ENCODE measurements at places on chromosomes 2 and 18.

DNA sequence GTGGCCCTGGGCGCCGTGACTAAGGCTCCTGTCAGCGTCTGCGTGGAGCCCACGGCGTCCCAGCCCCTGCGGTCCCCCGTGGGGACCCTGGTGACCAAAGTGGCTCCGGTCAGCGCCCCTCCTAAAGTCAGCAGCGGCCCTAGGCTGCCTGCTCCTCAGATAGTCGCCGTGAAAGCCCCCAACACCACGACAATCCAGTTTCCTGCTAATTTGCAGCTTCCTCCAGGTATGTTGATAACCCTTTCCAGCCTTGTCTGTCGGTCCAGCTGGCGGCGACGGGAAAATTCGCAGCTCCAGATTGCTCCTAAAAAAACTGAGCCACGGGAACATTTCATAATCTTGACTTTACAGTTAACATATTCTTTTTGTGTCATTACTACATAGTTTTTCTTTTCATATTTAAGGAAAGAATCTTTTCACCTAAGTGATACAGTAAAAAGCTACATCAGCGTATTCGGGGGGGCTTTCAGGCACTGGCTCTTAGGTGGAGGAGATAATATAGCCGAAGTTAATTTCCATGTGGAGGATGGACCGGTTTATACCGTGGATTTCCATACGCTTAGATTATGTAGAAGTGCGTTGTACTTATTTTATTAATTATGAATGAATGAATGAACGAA is 916 bp downstream of the TAF4B start:
- H3K27ac ChIP-seq = peak overlapping the region; percentile 90
- peaks cover 12% of the 10 kb centered on the region for H3K36me3 ChIP-seq
- peaks cover 25% of the 10 kb centered on the region for H3K4me1 ChIP-seq
- peak overlapping the region; percentile 94 for H3K4me3 ChIP-seq
- no peak for DNase-seq
- H3K27me3 ChIP-seq = peaks cover 3% of the 10 kb centered on the region

GRCh38 chr18:78514910-78515670 is 464.5 kb upstream of the SALL3 start:
- H3K27ac ChIP-seq = no peak overlapping the region
- H3K27me3 ChIP-seq = no peaks in the 10 kb centered on the region
- no peak for DNase-seq
- H3K4me3 ChIP-seq = no peak overlapping the region

GRCh38 chr2:10370390-10370789 is 67.7 kb downstream of the HPCAL1 start:
- DNase-seq = no peak
- no peak overlapping the region for H3K4me3 ChIP-seq
- peaks cover 3% of the 10 kb centered on the region for H3K4me1 ChIP-seq
- peaks cover 4% of the 10 kb centered on the region for H3K36me3 ChIP-seq

DNA sequence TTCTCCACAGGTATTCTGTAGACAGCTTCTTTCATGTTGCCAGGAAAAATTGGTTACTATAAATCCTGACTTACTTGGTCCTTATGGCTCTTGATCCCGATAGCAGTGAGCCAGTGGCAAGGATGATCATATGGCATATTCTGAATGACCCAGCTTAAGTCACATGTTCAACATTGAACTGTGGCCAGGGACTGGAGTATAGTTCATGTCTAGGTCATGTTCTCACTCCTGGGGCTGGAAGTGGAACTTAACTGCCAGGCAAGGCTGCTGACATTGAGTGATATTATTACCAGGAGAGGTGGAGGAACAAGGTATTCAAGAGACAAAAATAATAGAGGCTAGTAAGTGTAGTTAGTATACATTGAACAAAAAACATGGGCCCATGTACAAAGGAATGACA is 26.2 kb downstream of the R3HDM1 start:
- no peaks in the 10 kb centered on the region for H3K27me3 ChIP-seq
- H3K36me3 ChIP-seq = peaks cover 17% of the 10 kb centered on the region
- H3K4me1 ChIP-seq = peaks cover 1% of the 10 kb centered on the region
- no peak overlapping the region for H3K27ac ChIP-seq

DNA sequence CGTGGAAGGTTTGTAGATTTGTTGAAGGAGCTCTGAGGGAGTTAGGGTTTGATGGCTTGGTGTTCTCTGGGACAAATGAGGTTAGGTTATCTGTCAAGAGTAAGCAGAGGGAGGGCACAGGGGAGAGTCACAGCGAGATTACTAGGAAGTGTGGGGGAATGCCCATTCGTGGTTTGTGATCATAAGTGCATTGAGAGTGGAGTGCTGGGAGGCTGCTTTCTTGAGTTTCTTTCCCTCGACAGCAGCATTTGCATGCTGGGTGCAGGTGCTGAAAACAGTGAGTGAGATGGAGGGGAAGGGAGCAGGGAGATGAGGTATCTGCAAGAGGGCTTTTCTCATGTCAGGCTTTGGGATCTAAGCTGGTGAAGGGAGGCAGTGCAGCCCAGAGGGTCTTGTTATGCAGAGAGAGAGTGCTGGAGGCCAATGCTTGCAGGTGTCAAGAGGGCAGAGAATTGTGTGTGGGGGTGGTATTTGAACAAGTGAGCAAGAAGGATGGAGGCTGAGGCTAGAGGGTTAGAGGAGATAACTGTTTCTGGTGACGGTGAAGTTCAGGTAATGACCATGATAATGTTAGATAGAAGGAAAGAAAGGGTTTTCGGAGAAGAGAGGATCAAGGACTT is 8.8 kb downstream of the RALB start:
- H3K4me3 ChIP-seq = no peak overlapping the region
- H3K36me3 ChIP-seq = peaks cover 37% of the 10 kb centered on the region
- no peaks in the 10 kb centered on the region for H3K27me3 ChIP-seq
- DNase-seq = peak; percentile 24
- peaks cover 31% of the 10 kb centered on the region for H3K4me1 ChIP-seq
- H3K27ac ChIP-seq = no peak overlapping the region

- H3K4me1 ChIP-seq = peaks cover 12% of the 10 kb centered on the region
- H3K36me3 ChIP-seq = no peaks in the 10 kb centered on the region
- DNase-seq = no peak
These were observed 8.7 kb downstream of the SNED1 start for GRCh38 chr2:241007111-241007510.

- DNase-seq = no peak
- no peaks in the 10 kb centered on the region for H3K36me3 ChIP-seq
- no peak overlapping the region for H3K4me3 ChIP-seq
- peaks cover 2% of the 10 kb centered on the region for H3K27me3 ChIP-seq
These were observed 12.7 kb upstream of the CREG2 start for GRCh38 chr2:101400048-101400447.

GRCh38 chr2:148680462-148680861 is 35.9 kb downstream of the EPC2 start:
- H3K4me3 ChIP-seq = no peak overlapping the region
- peaks cover 24% of the 10 kb centered on the region for H3K4me1 ChIP-seq
- DNase-seq = no peak
- H3K27ac ChIP-seq = no peak overlapping the region
- H3K36me3 ChIP-seq = peaks cover 18% of the 10 kb centered on the region

DNA sequence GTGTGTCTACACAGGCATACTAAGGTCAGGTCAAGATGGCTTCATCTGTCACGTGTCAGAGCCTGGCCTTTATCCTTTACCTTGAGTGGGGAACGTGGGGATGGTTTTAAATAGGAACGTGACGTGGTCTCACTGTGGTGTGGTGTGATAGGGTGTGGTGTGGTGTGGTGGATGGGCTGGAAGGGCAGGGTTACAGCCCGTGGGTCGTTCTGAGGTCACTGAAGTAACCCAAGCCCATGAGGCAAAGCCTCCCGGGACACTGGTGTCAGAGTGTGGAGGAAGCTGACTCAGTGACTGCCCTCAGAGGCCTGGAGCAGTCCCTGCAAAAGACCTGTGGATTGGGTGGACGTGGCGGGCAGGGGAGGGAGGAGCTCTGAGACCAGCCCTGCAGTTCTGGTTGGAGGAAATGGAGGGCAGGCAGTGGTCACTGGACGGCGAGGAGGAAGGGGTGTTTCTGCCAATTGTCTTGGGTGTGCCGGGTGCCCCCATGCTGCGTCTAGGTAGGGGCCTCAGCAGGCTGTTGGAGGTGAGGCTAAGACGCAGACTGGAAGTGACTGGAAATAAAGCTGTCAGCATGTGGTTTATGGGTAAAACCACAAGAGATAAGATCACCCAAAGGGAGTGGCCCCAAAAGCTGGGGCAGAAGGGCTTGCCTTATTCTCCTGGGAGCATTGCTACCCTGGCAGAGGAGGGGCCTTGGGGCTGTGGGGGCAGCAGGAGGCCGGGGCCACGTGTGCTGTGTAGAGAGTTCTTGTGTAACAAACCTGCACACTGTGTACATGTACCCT is 84.8 kb downstream of the SH3RF3 start:
- H3K4me3 ChIP-seq = peak overlapping the region; percentile 51
- peak; percentile 75 for DNase-seq
- H3K27ac ChIP-seq = peak overlapping the region; percentile 93
- peaks cover 52% of the 10 kb centered on the region for H3K27me3 ChIP-seq
- peaks cover 8% of the 10 kb centered on the region for H3K36me3 ChIP-seq

- no peak overlapping the region for H3K27ac ChIP-seq
- no peak for DNase-seq
- no peak overlapping the region for H3K4me3 ChIP-seq
- H3K27me3 ChIP-seq = no peaks in the 10 kb centered on the region
- H3K36me3 ChIP-seq = no peaks in the 10 kb centered on the region
- H3K4me1 ChIP-seq = no peaks in the 10 kb centered on the region
These were observed 460.3 kb downstream of the MEIS1 start for GRCh38 chr2:66895206-66895605.

- peaks cover 25% of the 10 kb centered on the region for H3K4me1 ChIP-seq
- H3K4me3 ChIP-seq = no peak overlapping the region
- peak overlapping the region; percentile 35 for H3K27ac ChIP-seq
- DNase-seq = no peak
- H3K27me3 ChIP-seq = no peaks in the 10 kb centered on the region
These were observed 129.3 kb downstream of the ZNF236 start for GRCh38 chr18:76951456-76952247.

- H3K27ac ChIP-seq = no peak overlapping the region
- peaks cover 29% of the 10 kb centered on the region for H3K36me3 ChIP-seq
- no peak for DNase-seq
- H3K4me1 ChIP-seq = peaks cover 88% of the 10 kb centered on the region
- no peak overlapping the region for H3K4me3 ChIP-seq
- H3K27me3 ChIP-seq = peaks cover 5% of the 10 kb centered on the region
These were observed 129.3 kb downstream of the HDAC4 start for GRCh38 chr2:239271471-239271870.

DNA sequence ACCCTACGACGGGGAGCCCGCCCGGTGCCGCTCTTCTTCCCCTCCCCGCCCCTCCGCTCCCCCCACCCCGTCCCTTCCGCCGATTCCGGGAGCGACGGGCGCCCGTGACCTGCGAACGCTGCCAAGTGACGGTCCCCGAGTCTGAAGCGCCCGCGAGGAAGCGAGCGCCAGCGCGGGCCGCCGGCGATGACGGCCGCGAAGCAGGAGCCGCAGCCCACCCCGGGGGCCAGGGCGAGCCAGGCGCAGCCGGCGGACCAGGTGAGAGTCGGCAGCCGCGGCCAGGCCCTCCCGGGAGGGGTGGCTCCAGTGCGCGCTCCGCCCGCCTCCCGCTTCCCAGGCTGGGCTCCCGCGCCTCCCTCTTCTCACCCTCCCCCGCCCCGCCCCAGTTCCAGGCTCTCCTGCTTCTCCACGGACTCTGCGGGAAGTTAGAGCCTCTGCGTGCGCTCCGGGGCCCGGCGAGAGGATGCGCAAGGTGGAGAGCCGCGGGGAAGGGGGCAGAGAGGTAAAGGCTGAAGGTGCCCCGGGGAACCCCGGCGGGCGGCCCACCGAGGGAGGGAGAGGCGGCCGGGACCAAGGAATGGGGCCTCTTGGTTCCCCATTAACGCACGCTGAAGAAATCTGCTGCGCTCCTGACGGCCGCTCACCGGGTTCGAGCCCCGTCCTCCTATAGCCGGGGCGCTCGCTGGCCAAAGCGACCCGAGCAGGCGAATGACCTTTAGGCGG is 719.5 kb downstream of the DPP10 start:
- H3K36me3 ChIP-seq = no peaks in the 10 kb centered on the region
- no peak overlapping the region for H3K4me3 ChIP-seq
- no peak overlapping the region for H3K27ac ChIP-seq

GRCh38 chr2:164694275-164694695 is 73.0 kb upstream of the GRB14 start:
- no peak overlapping the region for H3K27ac ChIP-seq
- H3K27me3 ChIP-seq = no peaks in the 10 kb centered on the region
- H3K4me1 ChIP-seq = no peaks in the 10 kb centered on the region
- no peaks in the 10 kb centered on the region for H3K36me3 ChIP-seq

- no peaks in the 10 kb centered on the region for H3K36me3 ChIP-seq
- no peak overlapping the region for H3K27ac ChIP-seq
- no peaks in the 10 kb centered on the region for H3K4me1 ChIP-seq
- no peaks in the 10 kb centered on the region for H3K27me3 ChIP-seq
- no peak for DNase-seq
These were observed 13.8 kb downstream of the EHD3 start for GRCh38 chr2:31247711-31248110.

- peaks cover under 1% of the 10 kb centered on the region for H3K36me3 ChIP-seq
- peak; percentile 98 for DNase-seq
- peak overlapping the region; percentile 96 for H3K27ac ChIP-seq
- H3K4me3 ChIP-seq = peak overlapping the region; percentile 87
- peaks cover 29% of the 10 kb centered on the region for H3K4me1 ChIP-seq
These were observed 97.1 kb upstream of the SERTAD2 start for GRCh38 chr2:64750817-64751285.

DNA sequence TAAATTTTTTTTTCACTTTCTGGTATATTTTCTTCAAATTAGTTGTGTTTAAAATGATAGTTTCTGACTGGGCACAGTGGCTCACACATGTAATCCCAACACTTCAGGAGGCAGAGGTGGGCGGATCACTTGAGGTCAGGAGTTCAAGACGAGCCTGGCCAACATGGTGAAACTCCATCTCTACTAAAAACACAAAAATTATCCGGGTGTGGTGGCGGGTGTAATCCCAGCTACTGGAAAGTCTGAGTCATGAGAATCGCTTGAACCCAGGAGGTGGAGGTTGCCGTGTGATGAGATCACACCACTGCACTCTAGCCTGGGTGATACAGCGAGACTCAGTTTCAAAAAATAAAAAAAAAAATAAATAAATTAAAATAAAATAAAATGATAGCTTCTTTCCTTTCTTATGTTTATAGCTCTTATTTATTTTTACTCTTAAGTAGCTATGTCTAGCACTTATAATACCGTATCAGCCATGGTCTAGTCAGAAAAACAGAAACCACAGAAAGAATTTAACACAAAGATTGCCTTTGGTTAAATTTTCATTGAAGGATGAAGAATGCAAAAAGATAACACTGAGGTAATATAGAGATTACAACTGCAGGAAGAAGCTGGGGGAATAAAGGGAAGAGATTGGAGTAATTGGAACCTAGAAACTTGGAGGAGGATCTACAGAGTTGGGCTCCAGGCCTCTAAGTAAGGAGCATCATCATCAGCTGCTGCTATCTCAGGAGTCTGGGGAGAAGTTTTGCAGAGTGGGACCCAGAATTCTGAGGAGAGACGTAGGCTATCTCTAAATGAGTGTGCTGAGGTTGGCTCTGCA is 54.7 kb upstream of the MBOAT2 start:
- H3K27ac ChIP-seq = no peak overlapping the region
- peaks cover 4% of the 10 kb centered on the region for H3K4me1 ChIP-seq
- no peak overlapping the region for H3K4me3 ChIP-seq
- H3K36me3 ChIP-seq = no peaks in the 10 kb centered on the region
- H3K27me3 ChIP-seq = peaks cover 15% of the 10 kb centered on the region
- DNase-seq = no peak

All from activated T-helper 2 cell treated with anti-CD3 and anti-CD28 coated beads, Interferon-gamma antibody, Interleukin-2, Interleukin-4, amounts not matched to agents 10 μg/mL and 5 μg/mL and 100 μg/mL, durations not matched to agents 14 hours and 24 hours and 36 hours (primary cell).